Airway epithelial cell (primary cell): ENCODE measurements at places on chromosomes 1 and 21. TPM values are rescaled to one million over a fixed set of nuclear protein-coding genes. Genes with fewer than 3 reads are reported as not detected.

Gene SMIM1
- total RNA-seq, result 0.79 and 3.6 TPM in 2 replicates

Gene CD247
- not detected in 2 replicates for total RNA-seq

Gene TTLL7
- 2.1 and 2.5 TPM in 2 replicates for total RNA-seq

Gene ATP1A2
- total RNA-seq, result not detected in 2 replicates
